Head of caudate nucleus (tissue), 42 donors: ENCODE measurements at places on chromosomes 7 and 10.

DNA sequence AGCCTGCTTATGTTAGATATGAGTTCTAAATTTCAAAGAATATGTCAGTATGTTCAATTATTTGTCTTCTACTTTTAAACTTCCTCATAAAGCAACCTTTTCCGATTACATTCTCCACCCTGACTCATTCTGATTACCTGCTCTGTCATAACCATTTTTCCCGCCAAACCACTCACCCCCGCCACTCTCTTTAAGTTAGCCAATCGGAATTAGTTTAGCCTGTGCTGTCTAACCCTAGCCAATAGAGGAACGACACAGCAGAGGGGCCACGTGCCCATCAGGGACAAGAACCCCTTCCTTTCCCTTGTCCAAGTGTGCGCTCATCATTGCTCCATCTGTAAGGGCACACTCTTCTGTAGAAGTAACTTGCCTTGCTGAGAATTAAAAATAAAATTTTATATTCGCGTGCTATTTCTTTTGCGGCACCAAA is 91.4 kb downstream of the CCDC71L start:
- DNase-seq, result no peak

- DNase-seq, result no peak
Observed at GRCh38 chr7:22430457-22430856, 69.5 kb downstream of the STEAP1B start.

- no peak for DNase-seq
Observed at GRCh38 chr10:59181668-59182067, 5.2 kb downstream of the PHYHIPL start.

DNA sequence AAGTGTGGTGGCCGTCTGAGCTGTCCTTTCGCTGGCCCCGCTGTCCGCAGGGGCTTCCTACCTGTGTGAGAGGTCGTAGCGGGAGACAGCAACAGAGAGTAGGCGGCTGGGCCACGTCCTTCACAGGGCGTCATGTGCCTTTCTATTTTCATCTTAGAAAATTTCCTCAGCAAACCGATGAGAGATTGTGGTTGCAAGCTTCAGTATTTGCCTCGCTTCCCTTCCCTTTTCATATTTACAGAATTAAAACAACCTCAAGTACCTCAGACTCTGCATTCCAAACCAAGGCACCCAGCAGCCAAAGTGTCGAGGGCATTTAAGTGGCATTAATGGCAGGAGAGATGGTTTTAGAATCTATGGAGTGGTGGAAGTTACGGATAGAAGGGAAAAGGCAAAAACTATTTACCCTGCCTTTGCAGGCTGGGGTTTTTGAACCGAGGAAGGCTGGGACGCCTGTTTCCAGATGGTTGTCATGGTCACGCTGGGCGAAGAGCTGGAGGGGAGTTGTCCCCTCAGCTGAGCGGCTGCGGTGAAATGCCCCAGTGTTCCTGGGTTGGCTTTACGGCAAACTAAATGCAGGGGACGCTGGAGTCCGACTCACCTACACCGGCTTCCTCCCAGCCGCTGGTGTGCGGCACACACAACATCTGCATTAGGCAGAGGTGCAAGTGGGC is 41.9 kb downstream of the WIPI2 start:
- DNase-seq, result no peak

DNA sequence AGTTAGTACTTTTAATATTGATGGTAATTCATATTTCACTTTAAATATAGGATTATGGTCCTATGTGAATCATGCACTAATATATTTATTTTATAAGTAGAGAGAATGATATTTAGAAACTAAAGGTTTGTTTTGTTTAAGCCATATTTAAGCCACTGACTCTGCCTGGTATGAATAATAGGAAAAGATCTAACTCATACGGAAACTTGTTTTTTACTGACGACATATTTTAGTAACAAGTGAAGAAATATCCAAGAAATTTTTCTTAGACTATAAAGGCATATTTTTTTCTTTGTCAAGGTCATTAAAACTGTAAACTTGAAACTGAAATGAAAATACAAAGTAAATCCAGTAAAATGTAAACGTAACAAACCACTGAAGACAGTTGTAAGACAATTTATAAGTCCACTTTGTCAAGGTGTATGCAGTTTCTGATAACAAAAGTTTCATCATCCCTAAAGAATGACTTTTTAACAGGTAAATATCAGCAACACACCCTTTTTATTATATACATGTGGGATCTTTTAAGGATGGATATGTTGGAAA is 147.1 kb downstream of the PHF14 start:
- DNase-seq, result no peak

- DNase-seq, result no peak
Observed at GRCh38 chr7:20140291-20141001, 76.7 kb downstream of the MACC1 start.

- DNase-seq, result no peak
Observed at GRCh38 chr10:17644485-17644943, 563 bp downstream of the STAM start.

- no peak for DNase-seq
Observed at GRCh38 chr10:773562-774161, 84.2 kb upstream of the DIP2C start.

- DNase-seq, result no peak
Observed at GRCh38 chr7:50069613-50070012, 23.4 kb downstream of the ZPBP start.

DNA sequence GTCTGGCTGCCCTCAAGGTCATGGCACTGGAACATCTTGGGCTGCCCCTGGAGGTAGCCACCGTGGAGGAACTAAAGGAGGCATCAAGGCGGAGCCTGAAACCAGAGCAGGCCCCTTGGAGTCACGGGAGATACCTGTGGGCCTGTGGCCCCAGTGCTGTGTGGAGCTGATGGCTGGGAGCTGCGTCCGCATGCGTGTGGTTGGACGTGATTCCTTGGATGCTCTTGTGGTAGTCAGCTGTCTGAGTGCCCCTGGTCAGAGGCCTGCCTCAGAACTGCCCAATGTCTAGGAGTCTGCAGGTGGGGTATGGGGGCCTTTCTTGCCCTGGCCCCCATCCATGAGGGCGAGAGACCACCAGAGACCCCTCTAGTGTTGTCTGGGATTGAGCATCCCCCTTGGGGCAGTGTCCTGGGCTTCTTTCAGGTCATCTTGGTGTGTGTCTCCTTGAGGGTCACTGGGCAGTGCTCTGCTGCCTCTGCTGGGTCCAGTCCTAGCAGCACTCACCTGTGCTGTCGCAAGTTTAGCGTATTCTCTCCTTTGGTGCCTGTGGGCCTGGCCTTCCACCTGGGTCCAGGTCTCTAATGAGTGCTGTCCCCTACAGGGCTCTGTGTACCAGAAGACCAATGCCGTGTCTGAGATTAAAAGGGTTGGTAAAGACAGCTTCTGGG is 8.1 kb downstream of the PGAM2 start:
- DNase-seq, result peak; percentile 23

- no peak for DNase-seq
Observed at GRCh38 chr10:103463499-103463898, 4.8 kb upstream of the CALHM1 start.

- no peak for DNase-seq
Observed at GRCh38 chr10:104336821-104337467, 1.3 kb downstream of the ITPRIP start.

DNA sequence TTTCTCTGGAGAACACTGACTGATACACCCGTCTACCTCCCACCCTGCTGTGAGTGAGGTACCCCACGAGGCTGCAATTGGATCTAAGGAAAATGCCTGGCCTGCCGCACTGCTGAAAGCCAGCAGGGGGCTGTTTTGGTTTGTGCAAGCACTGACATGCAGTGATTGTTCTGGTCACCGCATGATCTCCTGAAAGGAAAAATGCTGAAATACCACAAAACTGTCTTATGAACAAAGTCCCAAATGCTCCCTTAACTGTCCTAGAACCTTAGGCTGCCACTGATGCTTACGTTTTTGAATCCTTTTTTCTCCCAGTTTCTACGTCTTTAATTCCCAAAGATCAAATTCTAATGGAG is 132.7 kb downstream of the JCAD start:
- no peak for DNase-seq

GRCh38 chr7:26779978-26780595 is 84.3 kb downstream of the SKAP2 start:
- DNase-seq, result no peak
